CD14-positive monocyte (primary cell): ENCODE measurements at places on chromosomes 2 and 18.

GRCh38 chr18:45253973-45254708 is 361.1 kb upstream of the SLC14A2 start:
- no peak for DNase-seq

DNA sequence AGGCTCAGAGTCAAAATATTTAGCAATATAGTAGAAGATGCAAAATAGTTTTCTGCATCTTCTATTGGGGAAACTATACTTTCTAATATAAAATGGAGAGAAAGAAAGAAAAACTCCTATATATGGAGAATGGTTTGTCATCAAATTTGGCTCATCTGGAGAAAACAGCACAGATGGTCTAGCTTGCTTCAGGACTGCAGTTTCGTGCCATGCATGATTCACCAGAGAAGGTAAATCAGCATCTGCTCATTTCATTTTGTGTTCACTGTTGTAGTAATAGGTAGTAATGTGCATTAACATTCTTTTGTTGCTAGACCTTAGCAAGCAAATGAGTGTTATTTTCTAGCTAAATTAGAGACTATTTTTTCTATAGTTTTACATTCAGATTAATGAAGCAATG is 179.0 kb downstream of the ASXL3 start:
- no peak for DNase-seq

- no peak for DNase-seq
These were observed 4.9 kb downstream of the PXDN start for GRCh38 chr2:1739322-1739957.

- DNase-seq: no peak
These were observed 48.7 kb downstream of the HNMT start for GRCh38 chr2:138012968-138013367.

GRCh38 chr18:5464251-5464650 is 79.5 kb downstream of the EPB41L3 start:
- peak; percentile 73 for DNase-seq

GRCh38 chr18:35362531-35362930 is 14.6 kb downstream of the ZNF396 start:
- no peak for DNase-seq

DNA sequence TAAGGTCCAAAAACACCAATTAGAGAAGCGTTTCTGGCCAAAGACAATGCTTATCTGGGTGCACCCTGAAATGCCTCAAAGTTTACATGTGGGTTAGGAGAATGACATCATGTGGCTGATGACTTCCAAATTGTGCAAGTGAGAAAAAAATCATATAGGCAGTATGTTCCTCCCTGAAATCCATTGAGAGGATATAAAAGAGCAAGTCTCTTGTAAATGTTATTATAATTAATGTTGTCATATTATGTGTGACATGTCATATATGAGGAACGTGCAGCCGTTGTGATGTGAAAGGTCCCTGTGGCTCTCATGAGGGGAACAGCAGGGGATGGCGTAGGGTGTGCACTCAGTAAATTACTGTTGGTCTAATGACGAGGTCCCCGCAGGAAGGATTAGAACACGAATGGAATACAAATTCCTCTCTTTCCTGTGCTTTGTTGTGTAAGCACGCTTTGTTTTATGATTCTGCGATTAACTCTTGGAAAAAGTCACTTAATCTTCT is 290.8 kb downstream of the PRKCE start:
- no peak for DNase-seq

DNA sequence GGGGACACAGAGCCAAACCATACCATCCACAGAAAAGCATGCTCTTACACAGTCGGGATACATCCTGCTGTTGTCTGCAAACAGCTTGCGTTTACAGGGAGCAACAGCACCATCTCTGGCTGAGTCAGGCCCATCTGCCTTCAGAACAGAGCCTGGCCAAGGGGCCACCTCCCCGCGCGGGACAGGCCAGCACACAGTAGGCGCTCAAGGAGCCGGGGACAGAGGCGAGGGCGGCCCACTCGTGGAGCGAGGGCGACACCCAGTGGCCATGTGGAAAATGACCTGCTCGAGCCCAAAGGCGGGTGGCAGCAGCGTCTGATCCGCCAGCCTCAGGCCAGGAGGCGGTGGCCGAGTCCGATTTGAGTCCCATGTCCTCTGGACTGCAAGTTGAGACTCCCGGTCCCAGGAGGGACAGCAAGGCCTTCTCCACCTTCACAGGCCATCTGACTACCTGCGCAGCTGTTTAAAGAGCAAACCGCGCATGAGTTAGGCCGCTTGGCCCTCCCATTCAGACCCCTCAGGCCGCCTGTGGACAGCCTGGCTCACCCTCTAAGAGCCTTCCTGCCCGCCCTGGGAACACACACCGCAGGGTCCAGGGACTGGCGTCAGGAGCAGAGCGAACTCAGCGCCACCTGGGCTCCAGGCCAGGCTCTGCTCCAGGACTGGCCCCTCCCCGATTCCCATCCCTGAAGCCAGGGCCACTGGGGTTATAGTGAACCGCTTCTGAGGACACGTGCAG is 38.3 kb downstream of the TTC32 start:
- peak; percentile 67 for DNase-seq

- peak; percentile 58 for DNase-seq
These were observed 7.4 kb downstream of the CTDSP1 start for GRCh38 chr2:218406949-218407618.

- DNase-seq: no peak
These were observed 109.7 kb downstream of the B3GNT2 start for GRCh38 chr2:62305421-62306176.

DNA sequence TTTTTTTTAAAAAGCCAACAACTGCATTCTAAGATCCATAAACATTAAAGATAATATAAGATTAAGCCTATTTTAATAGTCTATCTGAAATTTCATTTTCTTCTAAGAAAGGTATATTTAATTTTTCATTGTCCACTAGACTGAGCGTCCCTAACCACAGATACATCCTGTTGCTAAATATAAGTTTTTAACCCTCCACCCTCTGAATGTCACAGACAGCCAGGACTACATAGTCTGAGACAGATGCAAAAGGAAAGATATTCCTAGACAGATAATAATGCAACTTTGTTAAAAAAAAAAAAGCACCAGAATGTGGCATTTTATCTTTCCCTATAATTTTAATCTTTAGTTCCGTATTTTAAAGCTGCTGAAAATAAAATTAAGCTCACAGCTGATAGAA is 114.6 kb downstream of the ZEB2 start:
- DNase-seq: no peak

- DNase-seq: no peak
These were observed 135.2 kb upstream of the HAAO start for GRCh38 chr2:42927334-42928160.

- DNase-seq: no peak
These were observed 27.6 kb upstream of the STAT1 start for GRCh38 chr2:191041418-191042161.

- no peak for DNase-seq
These were observed 14.6 kb downstream of the FARSB start for GRCh38 chr2:222641336-222641735.

- no peak for DNase-seq
These were observed 201.0 kb downstream of the GLI2 start for GRCh38 chr2:120936476-120937334.

- no peak for DNase-seq
These were observed 93.5 kb downstream of the TNS1 start for GRCh38 chr2:217909156-217909820.

GRCh38 chr18:75083761-75084160 is 125.2 kb downstream of the PTGR3 start:
- DNase-seq: no peak

DNA sequence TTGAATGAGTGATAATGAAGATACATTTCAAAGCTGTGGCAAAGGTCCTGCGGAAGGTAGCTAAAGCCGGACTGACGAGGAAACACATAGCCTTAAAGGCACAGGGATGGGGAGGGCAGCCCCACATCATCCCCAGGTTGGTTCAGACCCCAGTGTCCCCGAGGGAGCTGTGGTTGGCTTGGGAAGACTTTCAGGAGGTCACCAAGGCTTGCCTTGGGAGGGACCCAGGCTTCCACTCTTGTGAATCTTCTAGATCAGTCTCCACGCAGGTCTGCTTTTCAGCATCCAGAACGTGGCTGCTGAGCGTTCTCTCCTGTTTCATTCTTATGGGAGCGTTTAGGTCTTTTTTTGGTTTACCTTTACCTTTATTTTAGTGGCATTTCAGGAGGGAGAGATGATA is 16.8 kb downstream of the KIF1A start:
- no peak for DNase-seq

GRCh38 chr2:199460101-199460671 is 2.4 kb upstream of the SATB2 start:
- peak; percentile 61 for DNase-seq

DNA sequence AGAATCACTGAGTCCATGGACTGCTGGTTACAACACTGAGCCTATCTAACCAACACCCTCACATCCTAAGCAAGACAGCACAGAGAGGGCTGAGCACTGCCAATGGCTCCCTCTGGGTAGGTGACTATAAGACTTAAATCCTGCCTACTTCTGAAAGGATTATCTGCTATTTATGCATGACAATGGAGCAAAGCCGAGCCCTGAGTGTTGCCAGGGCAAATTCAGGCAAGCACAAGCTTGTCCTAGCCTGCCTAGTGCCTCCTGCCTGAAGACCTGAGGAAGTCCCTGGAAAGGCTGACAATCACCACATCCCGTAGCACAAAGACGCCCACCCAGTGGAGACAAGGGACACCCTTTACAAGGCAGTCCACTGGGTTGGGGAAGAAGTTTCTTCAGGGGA is 129.7 kb downstream of the OSR1 start:
- no peak for DNase-seq

- DNase-seq: no peak
These were observed 41.1 kb downstream of the THNSL2 start for GRCh38 chr2:88211003-88211808.

DNA sequence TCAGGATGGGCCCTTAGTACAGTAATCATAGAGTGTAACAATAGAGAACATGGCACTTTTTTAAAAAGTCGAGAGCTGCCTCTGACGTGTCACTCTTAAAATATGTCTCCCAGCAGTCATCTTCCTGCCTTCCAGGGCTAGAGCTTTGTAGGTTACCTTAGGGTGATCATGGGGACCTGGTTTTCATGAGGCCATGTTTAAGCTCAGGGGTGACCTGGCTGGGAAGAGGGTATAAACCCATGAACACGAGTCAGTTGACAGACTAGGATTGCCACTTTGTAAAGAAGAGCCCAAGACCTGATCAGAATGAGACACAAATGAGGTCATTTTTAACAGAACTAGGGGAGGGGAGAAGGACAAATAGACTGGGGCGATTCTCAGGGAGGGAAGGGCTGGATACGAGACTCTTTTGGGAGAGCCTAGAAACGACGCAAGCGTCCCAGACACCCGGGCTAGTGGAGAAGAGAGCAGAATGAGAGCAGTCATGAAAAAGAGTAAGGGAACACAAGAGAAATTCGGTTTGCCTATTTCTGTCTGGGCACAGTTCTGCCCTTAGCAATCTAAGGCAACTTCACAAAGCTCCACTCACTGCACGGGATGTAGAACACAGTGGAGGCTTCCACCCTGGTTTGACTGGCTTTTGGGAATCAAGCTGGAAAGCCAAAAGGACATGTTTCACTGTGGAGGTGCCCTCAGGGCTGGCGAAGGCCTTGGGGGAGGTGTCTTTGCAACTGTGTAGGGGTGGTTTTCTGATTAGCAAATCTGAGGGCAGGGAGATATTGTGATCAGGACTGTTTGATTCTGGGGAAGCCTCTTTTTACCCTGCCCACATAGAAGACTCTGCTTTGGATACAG is 1.8 kb upstream of the RAB31 start:
- DNase-seq: no peak

GRCh38 chr2:17749753-17750438 is 3.7 kb downstream of the SMC6 start:
- DNase-seq: no peak

DNA sequence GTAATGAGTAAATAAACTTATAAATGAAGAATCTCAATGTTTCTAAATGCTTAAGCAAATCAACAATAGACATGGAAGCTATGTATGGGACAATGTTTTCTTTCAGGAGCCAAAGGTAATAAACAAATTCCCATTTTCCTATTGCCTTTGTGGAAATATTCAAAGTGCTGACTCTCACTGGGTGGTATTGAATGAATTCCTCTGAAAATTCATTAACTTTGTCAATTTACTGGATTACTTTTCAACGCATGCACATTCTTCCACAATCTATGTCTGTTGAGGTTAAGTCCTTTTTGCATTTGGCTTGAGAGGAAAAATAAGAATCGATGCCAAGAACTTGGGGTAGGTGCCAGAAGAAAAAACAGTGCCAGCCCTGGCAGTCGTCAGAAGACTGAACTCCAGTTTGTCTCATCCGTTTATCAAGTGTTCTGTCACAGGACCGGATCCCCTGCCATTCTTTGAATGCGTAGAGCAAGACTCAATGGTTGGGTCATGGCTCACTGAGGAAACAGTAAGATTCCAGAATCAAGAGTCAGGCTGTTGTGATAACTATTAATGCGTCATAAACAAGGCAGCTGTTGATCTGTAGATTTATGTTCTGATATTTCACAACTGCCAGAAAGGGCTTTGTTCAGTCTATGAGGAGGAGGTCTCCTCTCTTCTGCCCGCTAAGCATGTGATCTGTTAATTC is 133.3 kb downstream of the GFPT1 start:
- no peak for DNase-seq

- DNase-seq: no peak
These were observed 57.8 kb downstream of the TWIST2 start for GRCh38 chr2:238905644-238906043.

DNA sequence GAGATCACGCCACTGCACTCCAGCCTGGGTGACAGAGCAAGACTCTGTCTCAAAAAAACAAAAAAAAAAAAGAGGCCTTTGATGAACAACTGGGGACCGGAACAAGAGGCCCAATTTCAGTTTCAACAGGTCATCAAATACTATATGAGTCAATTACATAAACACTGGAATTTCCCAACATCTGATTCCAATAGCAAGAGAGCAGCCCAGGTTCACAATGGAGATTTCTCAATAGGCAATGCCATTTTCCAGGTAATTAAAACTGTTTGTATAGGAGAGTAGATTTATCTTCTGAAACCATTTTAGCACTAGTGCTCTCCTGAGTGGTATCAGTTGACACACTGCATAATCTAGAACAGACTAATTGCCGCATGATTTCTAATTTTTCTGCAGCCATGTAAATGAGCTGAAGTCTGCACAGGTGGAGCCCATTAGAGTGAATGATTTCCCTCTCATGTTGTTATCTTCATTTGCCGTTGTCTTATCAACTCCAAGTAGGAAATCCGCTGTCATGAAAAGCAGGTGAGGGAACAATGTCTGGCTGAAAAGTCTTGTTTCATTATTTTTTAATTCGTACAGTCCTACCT is 264.1 kb upstream of the MEIS1 start:
- no peak for DNase-seq

GRCh38 chr2:26349690-26350089 is 3.1 kb upstream of the ADGRF3 start:
- DNase-seq: no peak

GRCh38 chr2:98452396-98453027 is 7.9 kb downstream of the INPP4A start:
- no peak for DNase-seq

- no peak for DNase-seq
These were observed 141.1 kb upstream of the ETAA1 start for GRCh38 chr2:67255933-67256615.

DNA sequence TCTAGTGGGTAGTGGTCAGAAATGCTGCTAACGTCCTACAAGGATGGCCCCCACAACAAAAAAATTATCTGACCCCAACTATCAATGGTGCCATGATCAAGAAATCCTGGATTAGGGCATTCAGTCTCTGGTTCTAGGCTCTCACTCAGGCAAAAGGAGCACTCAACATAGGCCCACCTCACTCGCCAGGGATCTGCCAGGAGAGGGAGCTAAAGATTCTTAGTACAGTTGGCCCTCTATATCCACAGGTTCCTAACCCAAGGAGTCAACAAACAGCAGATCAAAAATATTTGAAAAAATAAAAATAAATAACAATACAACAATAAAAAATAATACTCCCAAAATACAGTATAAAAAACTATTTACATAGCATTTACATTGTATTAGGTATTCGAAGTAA is 10.0 kb downstream of the SLC4A5 start:
- no peak for DNase-seq
